ENCODE measurements at places on chromosomes 1 and 21. TPM values are rescaled to one million over a fixed set of nuclear protein-coding genes. Genes with fewer than 3 reads are reported as not detected.
A peak's percentile ranks its signal among the peaks of the same experiment; 100 is the strongest.

The FCRL5 gene
- not detected for total RNA-seq

GRCh38 chr21:17671733-17672132 lies 59.0 kb upstream of the BTG3 start:
- no peak overlapping the region for H3K27ac ChIP-seq
- H3K27me3 ChIP-seq: no peaks in the 10 kb centered on the region
- no peak overlapping the region for H3K4me3 ChIP-seq

- no peak overlapping the region for H3K27ac ChIP-seq
- peaks cover 20% of the 10 kb centered on the region for H3K4me1 ChIP-seq
- H3K27me3 ChIP-seq: no peaks in the 10 kb centered on the region
- peak; percentile 52 for DNase-seq
- no peaks in the 10 kb centered on the region for H3K36me3 ChIP-seq
Observed at GRCh38 chr1:230215031-230215430, 148.0 kb downstream of the GALNT2 start.

The ARHGEF10L gene
- total RNA-seq: 20.3 TPM

The NECTIN4 gene
- total RNA-seq: 0.06 TPM

GRCh38 chr1:31987135-31987619 lies 26.5 kb upstream of the KHDRBS1 start:
- no peak overlapping the region for H3K27ac ChIP-seq
- no peaks in the 10 kb centered on the region for H3K4me1 ChIP-seq

DNA sequence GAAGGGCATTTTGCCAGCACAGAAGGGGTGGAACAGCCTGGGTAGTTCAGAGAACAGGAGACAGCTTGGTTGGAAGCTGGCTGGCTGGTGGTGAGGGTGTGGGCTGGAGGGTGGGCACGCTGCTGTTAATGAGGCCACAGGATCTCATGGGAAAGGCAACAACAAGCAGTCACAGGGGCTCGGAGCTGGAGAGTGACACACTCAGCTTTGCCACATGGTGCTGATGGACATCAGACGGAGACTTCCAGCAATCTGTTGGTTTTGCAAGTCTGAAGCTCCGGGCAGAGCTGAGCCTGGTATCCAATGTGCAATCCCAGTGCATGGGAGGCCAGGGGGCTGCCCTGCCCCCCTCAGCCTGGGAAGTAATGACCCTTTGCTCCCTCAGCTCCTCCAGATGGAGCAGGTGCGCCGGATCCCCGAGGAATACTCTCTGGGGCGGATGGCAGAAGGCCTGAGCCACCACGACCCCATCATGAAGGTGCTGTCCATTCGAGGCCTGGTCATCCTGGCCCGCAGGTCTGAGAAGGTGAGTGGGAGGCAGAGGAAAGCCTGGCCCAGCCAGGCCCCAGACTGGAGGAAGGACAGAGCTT lies 15.6 kb upstream of the TTC4 start:
- H3K36me3 ChIP-seq: no peaks in the 10 kb centered on the region
- H3K27me3 ChIP-seq: no peaks in the 10 kb centered on the region
- H3K4me3 ChIP-seq: no peak overlapping the region
- DNase-seq: no peak

DNA sequence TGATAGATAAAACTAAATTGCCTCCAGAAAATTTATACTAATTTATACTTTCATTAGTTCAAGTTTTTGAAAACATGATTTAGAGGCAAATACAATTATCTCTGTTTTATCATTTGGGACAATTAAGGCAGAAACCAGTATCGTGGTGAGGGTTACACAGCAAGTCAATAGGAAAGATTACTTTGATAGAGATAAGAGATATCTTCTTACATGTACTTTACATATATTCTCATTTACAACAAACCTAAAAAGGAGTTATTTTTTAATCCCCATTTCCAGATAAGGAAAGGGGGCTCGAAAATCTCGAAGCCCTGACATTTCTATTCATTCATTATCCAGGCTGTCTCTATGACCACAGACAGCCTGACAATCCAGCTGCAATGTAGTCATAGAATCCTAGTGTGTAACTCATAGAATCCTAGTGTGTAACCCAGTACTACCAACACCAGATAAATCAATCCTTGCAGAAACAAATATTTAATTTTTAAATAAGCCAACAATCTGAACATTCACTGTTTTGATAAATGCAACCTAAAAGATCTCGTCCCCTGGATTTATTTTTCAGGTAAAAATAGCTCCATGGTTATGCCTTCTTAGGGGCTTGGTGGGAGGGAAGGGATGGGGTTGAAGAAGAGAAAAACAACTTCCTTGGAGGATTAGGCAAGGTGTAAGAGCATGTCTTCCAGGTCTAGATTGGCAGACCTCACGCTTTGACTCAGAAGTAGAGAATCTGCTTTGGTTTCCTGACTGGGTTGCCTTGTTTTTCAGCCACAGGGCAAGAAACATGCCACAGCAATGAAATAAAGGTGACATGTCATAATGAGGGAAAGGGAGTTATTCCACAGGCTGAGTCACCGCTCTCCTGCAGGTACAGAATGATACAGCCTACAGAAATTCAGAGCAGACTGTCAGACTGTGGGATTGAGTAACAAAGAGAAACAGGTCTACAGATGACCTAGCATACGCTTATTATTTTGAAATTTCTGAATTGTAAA lies 45.6 kb downstream of the IRF2BP2 start:
- H3K27me3 ChIP-seq: no peaks in the 10 kb centered on the region
- H3K36me3 ChIP-seq: no peaks in the 10 kb centered on the region
- H3K4me3 ChIP-seq: no peak overlapping the region
- H3K27ac ChIP-seq: no peak overlapping the region

DNA sequence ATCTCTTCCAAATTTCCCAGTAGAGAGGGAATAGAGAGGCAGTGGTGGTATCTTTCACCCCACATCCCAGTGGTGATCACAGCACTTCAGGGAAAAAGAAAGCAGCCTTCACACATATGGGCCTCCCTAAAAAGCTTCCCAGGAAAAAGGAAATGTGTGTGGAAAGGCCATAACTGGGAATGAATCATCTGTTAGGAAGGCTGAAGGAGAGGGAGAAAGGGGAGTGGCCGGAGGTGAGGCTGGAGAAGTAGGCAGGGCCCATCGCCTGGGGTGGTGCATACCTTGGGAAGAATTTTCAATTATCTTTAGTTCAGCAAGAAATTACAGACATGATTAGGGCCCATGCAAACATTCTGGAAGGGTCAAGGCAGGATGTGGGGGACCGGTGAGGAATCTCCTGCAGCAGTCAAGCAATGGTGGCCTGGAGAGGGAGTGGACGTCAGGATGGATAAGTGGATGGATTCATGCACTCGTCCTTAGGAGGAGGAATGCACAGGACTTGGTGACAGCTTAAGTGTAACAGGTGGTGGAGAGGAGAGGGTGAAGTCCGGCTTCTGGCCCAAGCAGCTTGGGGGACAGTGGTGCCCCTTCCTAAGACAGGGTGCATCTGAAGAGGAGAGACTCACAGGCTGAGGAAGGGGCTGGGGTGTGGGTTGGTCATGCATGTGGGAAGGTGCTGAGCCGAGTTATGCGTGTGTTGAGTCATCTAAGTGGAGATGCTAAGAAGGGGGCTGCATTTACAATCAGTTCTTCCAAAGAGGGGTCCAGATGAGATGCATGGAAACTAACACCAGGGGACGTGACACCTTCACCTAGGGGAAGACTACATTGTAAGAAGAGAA lies 17.9 kb downstream of the HIVEP3 start:
- no peaks in the 10 kb centered on the region for H3K36me3 ChIP-seq
- H3K4me3 ChIP-seq: no peak overlapping the region
- DNase-seq: no peak
- no peaks in the 10 kb centered on the region for H3K4me1 ChIP-seq
- no peaks in the 10 kb centered on the region for H3K27me3 ChIP-seq

DNA sequence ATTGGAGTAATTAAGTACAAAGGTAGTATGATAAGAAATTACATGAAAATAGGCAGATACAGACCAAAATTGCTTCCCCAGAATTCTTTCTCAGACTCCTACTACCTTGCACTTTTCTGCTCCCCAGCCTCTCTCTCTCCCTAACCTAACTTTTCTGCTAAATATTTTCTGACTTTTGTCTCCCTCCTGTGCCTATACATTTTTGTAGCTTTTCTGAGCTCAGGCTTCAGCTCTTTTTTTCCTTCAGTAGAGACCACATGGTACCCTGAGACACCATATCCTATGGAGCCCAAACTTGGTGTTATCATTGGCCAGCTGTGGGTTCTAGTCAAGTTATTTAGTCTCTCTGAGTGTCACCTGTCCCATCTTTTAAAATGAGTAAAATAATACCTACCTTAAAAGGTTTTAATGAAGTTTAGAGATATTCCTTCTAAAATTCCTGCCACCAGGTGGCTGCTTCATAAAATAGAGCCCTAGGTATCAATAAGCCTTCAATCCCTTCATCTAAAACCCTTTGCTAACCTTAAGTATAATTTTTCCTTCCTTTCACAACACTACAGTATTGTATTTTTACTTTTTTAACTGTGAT lies 237.6 kb upstream of the DUSP10 start:
- H3K4me1 ChIP-seq: no peaks in the 10 kb centered on the region
- H3K27me3 ChIP-seq: no peaks in the 10 kb centered on the region
- DNase-seq: no peak
- H3K27ac ChIP-seq: no peak overlapping the region
- H3K4me3 ChIP-seq: no peak overlapping the region
- no peaks in the 10 kb centered on the region for H3K36me3 ChIP-seq

DNA sequence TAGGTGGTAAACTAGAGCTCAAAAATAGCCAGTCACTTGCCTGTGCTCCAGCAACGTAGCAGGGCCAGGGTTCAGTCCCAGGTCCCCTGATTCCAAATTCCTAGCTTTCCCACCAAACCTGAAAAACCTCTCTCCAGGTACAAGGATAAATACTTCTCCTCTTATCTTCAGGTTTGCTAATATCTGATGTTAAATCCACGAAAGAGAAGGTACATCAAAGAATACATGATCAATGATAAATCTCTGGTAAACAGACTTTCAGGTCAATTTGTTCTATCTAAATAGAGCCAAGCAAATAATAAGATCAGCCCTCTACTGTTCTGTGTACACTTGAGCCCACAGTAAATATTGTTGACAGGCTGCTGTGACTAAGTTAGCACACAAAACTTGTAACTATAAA lies 52.1 kb upstream of the AKT3 start:
- H3K27ac ChIP-seq: no peak overlapping the region
- H3K4me3 ChIP-seq: no peak overlapping the region
- H3K4me1 ChIP-seq: peaks cover 4% of the 10 kb centered on the region
- no peak for DNase-seq
- H3K27me3 ChIP-seq: no peaks in the 10 kb centered on the region

DNA sequence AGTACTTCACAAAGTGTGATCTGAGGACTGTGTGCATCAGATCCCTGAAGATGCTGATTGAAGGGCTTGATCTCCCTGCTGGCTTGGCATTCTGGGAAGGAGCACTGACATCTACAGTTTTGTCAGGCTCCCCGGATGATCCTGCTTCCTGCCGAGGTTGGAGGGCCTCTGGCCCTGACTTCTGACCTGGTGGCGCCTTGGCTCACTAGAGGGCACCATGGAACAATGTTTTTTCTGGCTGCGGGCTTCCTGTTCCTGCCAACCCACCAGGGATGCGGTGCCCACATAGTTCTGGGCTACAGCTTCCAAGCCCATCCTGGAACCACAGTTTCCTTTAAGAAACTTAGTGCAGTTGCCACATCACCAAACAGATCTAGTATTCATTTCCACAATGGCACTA lies 38.8 kb upstream of the RASAL2 start:
- peak; percentile 57 for DNase-seq
- peaks cover 23% of the 10 kb centered on the region for H3K4me1 ChIP-seq
- no peak overlapping the region for H3K4me3 ChIP-seq
- H3K27ac ChIP-seq: no peak overlapping the region
- peaks cover 2% of the 10 kb centered on the region for H3K27me3 ChIP-seq

DNA sequence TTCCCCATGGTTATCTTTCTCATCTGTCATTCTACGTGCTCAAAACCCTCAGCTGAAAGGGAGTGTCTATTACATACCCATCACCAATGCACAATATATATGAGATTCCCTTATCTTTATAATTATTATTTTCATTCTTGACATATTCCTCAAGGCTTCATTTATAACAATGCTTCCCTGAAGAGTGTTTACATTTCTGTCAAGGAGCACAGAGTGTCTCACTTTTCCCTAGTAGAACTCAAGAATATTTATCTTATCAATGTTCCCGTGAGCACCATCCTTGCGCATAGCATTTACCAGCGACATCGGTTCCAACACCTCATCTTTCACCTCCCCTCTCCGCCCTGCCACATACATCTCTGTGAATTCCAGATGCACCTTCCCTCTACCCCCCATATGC lies 250.6 kb downstream of the PLA2G4A start:
- H3K36me3 ChIP-seq: no peaks in the 10 kb centered on the region
- no peaks in the 10 kb centered on the region for H3K4me1 ChIP-seq
- no peaks in the 10 kb centered on the region for H3K27me3 ChIP-seq
- DNase-seq: no peak
- no peak overlapping the region for H3K4me3 ChIP-seq

DNA sequence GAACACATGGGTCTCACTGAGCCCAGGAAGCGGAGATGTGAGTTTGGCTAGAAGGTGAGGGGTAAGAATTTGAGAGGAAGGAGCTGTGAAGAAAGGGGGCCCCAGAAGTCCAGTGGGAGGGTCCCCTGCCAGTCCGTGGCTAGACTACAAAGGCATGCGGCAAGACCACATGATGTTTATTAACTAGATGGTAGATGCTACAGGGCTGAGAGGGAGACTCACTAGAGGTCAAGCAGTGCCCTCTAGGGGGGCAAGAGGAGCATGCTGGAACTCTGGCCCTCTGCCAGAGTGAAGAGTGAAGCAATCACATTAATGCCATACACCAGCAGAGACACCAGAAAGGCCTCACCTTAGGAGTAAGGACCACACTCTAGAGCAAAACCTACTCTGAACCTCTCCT lies 12.2 kb downstream of the KIAA0319L start:
- H3K27me3 ChIP-seq: no peaks in the 10 kb centered on the region
- no peak overlapping the region for H3K27ac ChIP-seq
- DNase-seq: peak; percentile 83

The BEST4 gene
- 0.84 TPM for total RNA-seq

- no peaks in the 10 kb centered on the region for H3K36me3 ChIP-seq
- DNase-seq: no peak
- H3K27me3 ChIP-seq: no peaks in the 10 kb centered on the region
Observed at GRCh38 chr1:240854367-240854766, 242.4 kb upstream of the GREM2 start.

DNA sequence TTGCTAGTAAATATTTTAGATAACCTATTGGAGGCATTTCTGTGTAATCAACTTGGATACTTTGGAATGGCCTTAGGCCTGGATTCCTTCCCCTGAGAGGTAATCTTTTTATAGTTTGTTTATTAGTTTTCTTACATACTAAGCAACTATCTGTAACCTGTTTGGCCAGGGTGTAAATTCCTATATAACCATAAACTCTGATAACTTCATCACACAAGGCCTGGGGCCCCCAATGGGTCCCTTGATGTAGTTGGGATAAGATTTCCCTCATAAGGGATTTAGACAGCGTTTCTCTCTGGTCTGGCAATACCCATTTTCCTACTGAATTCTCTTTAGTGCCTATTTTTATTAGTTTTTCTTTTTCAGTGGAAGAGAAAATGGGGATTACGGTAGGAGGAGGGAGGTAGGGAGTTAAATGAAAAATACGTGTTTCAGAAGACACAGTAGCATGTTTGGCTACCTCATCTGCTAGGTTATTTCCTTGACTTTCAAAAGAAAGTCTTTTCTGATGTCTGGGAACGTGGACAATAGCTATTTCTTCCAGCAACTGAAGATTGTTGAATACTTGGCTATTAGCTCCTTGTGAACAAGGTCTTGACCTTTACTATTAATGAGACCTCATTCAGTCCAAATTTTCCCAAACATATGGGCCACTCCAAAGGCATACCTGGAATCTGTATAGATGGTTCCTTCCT lies 7.4 kb upstream of the AADACL3 start:
- H3K27ac ChIP-seq: no peak overlapping the region
- no peak for DNase-seq
- H3K4me3 ChIP-seq: no peak overlapping the region
- no peaks in the 10 kb centered on the region for H3K4me1 ChIP-seq
- H3K36me3 ChIP-seq: no peaks in the 10 kb centered on the region

The ANKRD34A gene
- total RNA-seq: 0.28 TPM

All from neural progenitor cell (in vitro differentiated cells).